Activated naive CD4-positive, alpha-beta T cell (primary cell): ENCODE measurements at places on chromosomes 16 and 17.

- no peak for DNase-seq
These were observed 23.7 kb downstream of the HELZ start for GRCh38 chr17:67221062-67221998.

DNA sequence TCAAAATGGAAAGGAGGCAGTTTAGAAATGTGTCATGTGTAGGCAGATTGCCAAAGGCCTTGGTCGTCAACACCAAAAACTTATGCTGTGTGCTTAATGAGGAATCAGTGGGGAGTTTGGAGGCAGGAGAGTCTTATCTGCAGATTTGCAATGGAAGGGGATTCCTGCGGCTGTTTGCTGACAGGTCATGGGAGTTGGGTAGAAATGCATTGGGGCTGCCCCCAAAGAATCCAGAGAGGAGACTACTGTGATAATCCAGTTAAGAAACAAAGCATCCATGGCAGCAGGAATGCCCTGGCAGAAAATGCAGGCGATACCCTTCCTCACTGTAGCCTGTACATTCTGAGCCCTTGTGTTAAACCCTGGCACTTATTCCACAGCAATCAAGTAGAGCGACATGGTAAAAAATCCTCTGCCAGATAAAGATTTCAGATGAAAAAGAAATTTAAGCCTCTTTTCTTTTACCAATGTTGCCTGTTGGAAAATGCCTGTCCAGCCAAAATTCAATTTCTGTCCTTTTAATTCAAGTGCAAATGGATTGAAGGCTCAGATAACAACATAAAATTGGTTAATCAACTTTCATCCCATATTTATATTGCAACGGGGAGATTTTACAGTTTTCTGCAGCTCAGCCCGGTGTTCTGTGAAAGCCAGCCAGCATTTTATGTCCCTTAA is 491.0 kb upstream of the CDH5 start:
- no peak for DNase-seq

DNA sequence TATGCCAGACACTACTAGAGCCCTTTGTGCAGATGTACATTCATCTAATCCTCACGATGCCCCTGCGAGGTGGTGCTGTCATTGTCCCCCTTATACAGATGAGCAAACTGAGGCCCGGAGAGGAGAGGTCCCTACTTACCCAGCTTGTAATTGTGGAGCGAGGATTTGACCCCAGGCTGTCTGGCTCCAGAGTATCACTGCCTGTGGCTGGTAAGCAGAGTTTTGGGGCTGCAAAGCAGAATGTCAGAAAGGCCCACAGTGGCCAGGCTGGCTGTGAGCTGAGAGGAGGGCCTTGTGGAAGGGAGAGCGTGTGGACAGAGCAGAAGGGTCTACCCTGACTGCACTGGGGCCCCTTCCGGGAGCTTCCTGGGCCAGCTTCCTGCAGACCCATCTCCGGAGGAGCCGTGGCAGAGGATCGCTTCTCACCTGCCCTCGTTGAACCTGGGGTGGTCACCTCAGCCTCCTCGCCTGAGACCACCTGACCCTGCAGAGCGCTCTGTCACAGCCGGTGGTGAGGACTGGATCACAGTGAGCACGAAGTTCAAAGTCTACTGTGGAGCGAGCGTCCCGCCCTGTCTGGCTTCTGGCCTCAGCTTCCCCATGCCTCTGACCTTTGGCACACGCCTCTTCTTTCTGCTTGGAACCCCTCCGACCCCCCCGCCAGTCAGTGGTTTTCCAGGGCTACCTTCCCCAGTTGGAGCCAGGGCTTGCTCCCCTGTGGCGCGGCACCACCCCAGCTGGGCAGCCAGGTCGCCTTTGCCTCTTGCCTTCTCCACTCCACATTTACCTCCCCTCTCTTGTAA is 12.1 kb downstream of the CMIP start:
- DNase-seq, result no peak

GRCh38 chr16:56607109-56607618 is 1.2 kb upstream of the MT2A start:
- no peak for DNase-seq

DNA sequence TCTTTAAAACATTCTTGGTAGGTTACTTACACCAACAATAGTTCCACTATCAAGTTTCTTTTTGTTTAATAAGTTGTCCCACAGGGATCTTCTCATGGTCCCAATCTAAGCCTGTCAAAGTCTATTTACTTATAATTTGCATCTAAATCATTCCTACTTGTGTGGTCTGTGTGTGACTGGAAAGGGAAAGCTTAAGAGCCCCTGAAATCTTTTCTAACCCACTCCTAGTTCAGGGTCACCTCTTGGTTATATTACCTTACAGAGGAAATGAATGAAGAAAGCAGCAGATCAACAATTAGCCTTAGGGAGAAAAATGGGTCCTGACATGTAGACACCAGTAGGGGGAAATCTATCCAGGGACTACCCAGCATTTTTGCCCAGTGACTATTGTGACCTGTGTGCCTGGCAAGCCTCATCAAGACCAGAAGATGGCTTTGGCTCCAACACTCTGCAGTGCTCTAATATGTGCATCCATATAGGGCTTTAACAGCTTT is 110.4 kb upstream of the HAS3 start:
- no peak for DNase-seq
